ENCODE measurements at places on chromosomes 2 and 18.

DNA sequence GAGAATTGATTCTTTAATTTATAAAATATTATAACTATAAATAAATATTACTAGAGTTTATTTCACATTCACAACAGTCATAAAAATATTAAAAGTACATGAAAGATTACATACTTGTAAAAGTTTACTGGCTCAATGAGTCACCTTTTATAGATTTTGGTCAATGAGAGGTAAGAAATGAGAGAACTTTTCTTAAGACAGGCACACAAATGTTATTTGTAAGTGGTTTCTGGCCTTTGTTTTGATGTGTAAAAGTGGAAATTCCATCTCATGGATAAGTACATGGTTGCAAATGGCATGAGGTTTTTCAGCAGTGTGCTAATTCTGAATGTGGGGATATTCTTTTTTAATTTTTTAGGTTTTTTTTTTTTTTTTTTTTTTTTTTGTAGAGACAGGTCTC lies 63.8 kb downstream of the TTC27 start:
- no peak for DNase-seq

DNA sequence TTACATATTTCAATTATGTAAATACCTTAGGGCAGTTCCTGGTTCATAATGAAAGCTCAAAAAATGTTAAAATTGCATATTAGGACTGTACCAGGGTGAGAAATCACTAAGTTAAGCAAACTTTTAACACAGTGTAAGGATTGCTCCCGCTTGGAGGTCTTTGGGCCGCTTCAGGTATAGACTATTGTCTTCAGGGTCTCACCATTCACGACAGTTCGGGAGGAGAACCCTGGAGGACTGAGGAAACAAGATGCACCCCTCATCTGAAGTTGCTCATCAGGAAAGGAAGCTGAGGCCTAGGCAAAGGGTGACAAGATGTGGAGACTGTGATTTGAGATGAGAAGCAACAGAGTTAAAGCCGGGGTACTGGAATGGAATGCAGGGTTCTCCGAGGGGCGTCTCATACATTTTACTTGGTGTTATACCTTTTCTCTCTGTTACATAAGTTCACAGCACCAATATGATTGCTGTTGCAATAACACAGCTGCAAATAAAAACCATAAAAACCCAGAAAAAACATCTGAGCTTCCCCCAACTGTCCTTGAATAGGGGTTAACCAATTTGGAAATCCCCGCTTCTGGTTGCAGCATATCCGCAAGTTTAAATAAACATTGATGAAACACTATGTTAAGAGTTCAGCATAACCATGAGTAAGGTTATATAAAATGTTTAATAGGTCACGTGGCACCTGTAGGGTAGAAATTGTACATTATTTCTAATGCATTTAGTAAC lies 40.1 kb downstream of the FBXO48 start:
- no peak for DNase-seq

DNA sequence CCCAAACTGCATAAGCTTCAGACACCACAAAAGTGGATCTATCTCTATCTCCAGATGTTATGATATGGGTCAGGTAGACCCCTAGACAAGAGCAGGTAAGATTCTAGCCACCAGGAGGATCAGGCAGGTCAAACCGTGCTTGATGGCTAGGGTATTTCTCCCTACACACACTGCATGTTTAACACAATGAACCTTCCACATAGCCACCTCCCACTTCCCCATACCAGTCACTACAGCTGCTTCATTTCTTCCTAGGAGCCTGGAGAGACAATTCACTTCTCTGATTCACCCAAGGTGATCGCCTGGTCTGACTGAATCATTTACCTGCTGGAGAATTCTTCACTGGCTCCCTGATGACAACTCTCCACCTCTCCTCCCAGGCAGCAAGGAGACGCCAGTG lies 66.0 kb upstream of the MYCN start:
- DNase-seq = no peak

DNA sequence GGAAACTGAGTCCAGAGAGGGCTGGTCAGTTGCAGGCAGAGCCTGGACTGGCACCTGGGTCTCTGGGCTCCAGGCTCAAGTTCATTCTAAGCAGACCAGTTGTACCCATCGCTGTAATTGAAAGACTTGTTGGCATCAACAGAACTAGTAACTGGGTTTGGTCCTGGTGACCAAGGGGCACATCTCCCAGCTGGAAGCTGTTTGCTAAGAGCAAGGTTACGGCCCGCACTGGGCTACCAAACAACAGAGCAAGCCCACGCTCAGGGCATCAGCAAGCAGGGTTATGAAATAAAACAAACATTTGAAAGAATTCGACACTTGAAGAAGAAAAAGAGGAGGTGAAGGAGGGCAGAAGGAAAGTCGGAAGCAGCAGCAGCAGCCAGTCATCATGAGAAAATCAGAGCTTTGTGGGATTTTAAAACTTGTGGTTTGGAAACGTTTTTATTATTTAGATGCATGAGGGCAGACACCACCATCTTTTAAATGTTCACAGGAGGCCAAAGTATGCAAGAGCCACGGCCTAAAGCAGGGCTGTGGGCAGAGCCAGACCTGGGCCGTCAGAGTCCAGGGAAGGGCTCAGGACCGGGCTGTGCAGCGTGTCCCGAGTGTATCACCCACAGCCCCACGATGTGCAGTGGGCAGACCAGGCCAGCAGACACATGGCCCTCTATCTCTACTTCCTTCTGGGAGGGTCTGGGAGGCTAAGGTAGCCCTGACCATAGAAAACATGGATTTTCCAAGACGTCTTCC lies 220.3 kb downstream of the BCL2 start:
- DNase-seq = no peak

GRCh38 chr2:30232801-30233130 lies 1.4 kb downstream of the LBH start:
- no peak for DNase-seq

DNA sequence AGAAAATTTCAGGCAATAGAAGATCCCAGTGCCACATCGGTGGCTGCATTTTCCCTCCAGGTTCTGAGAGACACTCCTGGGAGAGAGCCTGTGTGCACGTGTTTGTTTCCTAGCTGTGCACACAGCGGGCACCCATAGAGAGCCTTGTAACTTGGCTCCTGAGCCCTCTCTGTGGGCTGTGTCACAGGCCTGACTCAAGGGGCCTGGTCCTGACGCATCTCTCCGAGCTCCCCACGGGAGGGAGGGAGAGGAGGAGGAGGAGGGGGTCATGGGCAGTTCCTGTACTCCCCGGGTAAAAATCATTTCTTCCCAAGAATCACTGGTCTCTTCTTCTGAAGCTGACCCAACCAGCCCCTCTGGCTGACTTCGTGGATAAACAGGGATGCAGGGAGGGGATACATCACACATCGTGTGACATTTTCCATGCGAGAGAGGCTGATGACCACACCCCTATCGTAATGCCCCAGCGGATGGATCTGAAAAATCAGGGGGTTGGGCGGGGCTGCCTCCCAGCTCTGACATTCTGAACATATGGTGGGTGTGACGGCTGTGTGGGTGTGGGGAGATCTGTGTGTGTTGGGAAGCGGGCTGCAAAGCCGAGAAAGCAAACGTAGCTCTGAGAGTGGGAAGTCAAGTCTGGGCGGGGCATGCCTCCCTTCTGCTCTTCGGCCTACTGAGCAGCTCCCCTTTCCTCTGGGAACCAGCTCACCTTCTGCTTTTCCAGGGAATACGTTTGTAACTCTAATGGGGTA lies 308.3 kb upstream of the HS6ST1 start:
- DNase-seq = no peak

Data from NCI-H2081 (cell line).